HFFc6 (cell line): ENCODE measurements at places on chromosomes 4 and X. TPM values are rescaled to one million over a fixed set of nuclear protein-coding genes. Genes with fewer than 3 reads are reported as not detected.

SCRG1 gene
- not detected in 3 replicates for total RNA-seq

DNA sequence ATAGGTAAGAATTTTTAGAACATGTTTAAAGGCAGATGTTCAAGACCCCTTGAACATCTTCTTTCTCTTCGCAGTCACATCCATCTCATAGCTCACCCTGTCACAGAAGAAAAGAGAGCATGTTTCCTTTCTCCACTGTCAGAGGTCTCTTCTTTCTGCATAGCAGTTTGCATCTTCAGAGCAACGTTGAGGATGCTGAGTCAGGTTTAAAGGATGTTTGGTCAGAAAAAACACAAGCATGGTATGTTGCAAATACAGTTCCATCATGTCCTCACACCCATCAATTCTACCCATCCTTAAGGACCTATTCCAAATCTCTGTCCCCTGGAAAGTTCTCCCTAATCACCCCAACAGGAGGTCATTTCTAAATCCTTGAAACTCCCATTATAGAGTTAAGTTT is 84.8 kb downstream of the STOX2 start:
- peaks cover 2% of the 10 kb centered on the region; the same call in 1 of the 2 replicates for H3K27me3 ChIP-seq
- no peak overlapping the region for H3K27ac ChIP-seq
- H3K4me3 ChIP-seq = no peak overlapping the region
- H3K4me1 ChIP-seq = no peaks in the 10 kb centered on the region
- DNase-seq = no peak

DNA sequence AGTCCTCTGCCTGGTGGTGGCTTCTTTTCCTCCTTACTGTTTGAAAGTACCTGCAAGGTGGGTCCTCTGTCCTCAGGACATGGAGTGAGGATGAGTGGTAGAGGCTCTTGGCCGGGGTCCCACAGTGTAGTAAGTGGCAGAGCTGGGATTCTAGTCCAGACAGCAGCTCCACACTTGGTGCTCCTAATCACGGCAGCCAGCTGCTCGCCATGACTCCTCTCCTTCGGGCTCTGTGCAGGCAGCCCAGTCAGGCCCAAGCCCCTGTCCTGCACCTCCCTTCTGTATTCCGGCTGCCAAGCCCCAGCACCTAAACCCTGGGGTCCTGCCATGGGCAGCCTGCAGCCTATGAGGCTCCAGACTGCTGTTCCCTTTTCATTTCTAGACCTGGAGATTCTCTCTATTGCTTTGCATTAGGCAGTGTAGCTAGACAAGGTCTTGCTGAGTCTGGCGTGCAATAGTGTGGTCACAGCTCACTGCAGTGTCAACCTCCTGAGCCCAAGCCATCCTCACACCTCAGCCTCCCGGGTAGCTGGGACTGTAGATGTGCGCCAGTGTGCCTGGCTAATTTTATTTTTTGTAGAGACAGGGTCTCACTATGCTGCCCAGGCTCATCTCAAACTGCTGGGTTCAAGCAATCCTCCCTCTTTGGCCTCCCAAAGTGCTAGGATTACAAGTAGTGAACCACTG is 24.9 kb downstream of the NSD2 start:
- peak overlapping the region; percentile 58 for H3K27ac ChIP-seq
- no peak overlapping the region for H3K4me3 ChIP-seq
- H3K36me3 ChIP-seq = peaks cover 14% of the 10 kb centered on the region
- DNase-seq = no peak
- peaks cover 30% of the 10 kb centered on the region for H3K4me1 ChIP-seq

- H3K27me3 ChIP-seq = peaks cover 2% of the 10 kb centered on the region
- no peak for DNase-seq
- H3K36me3 ChIP-seq = no peaks in the 10 kb centered on the region
- H3K27ac ChIP-seq = no peak overlapping the region
- H3K4me1 ChIP-seq = no peaks in the 10 kb centered on the region
These were observed 215.9 kb upstream of the AADAT start for GRCh38 chr4:170305627-170306026.

DNA sequence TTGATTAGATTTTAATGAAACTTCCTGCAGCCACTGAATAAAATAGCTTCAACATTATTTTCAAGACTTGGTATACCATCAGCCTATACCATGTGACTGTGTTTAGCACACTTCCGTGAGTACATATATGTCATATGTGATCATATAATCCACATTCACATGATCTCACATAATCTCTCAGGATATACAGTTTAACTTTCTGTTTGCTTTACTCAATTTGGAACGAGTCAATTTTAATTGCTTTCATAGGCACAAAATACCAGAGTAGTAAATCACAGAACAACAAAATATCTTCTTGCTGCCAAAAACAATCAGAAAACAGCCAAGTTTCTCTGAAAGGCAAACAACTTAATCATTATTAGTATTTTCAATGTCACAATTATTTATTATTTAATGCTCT is 731.1 kb upstream of the DIAPH2 start:
- no peak for DNase-seq
- H3K4me3 ChIP-seq = no peak overlapping the region
- H3K36me3 ChIP-seq = no peaks in the 10 kb centered on the region
- H3K27me3 ChIP-seq = no peaks in the 10 kb centered on the region
- H3K4me1 ChIP-seq = no peaks in the 10 kb centered on the region
- no peak overlapping the region for H3K27ac ChIP-seq

GRCh38 chr4:54664400-54664799 is 6.6 kb downstream of the KIT start:
- H3K36me3 ChIP-seq = no peaks in the 10 kb centered on the region
- peaks cover 2% of the 10 kb centered on the region; the same call in 1 of the 2 replicates for H3K27me3 ChIP-seq
- no peak overlapping the region for H3K27ac ChIP-seq
- peaks cover 35% of the 10 kb centered on the region for H3K4me1 ChIP-seq
- no peak for DNase-seq
- H3K4me3 ChIP-seq = no peak overlapping the region

- no peaks in the 10 kb centered on the region; the same call in 1 of the 2 replicates for H3K4me1 ChIP-seq
- H3K27ac ChIP-seq = no peak overlapping the region
- DNase-seq = no peak
- no peaks in the 10 kb centered on the region for H3K36me3 ChIP-seq
- no peak overlapping the region for H3K4me3 ChIP-seq
- peaks cover 1% of the 10 kb centered on the region; the same call in 1 of the 2 replicates for H3K27me3 ChIP-seq
These were observed 5.7 kb upstream of the XK start for GRCh38 chrX:37679888-37680287.

RPS6KA3 gene
- total RNA-seq = 19.6 to 27.7 TPM (median 19.9 TPM) in 3 replicates

RFC1 gene
- total RNA-seq = 34.5 and 36.0 TPM in 2 replicates

DNA sequence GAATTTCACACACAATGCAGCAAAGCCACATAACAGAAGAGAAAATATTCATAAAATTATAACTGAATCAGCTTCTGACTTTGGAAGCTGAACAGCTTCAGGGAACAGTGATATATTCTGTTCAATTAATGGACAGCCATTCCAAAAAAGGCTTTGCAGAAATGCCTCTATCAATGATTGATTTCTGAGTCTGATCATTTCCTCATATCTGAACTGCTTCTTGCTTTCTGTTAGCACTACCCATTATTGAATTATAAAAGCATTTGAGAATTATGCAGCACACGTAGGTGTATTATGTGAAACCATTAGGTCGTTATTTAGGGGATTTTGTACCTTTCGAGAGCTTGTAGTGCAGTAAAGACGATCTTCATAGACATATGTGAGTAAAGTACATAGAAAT is 159.6 kb downstream of the STIM2 start:
- H3K27me3 ChIP-seq = no peaks in the 10 kb centered on the region
- no peak overlapping the region for H3K4me3 ChIP-seq
- no peaks in the 10 kb centered on the region; the same call in 1 of the 2 replicates for H3K36me3 ChIP-seq
- H3K4me1 ChIP-seq = peaks cover 10% of the 10 kb centered on the region
- no peak overlapping the region for H3K27ac ChIP-seq

FAT4 gene
- 12.2 to 18.4 TPM (median 12.5 TPM) in 3 replicates for total RNA-seq

- H3K27me3 ChIP-seq = peaks cover 1% of the 10 kb centered on the region
- peaks cover 35% of the 10 kb centered on the region for H3K4me1 ChIP-seq
- peaks cover 13% of the 10 kb centered on the region; the same call in 1 of the 2 replicates for H3K36me3 ChIP-seq
- H3K27ac ChIP-seq = no peak overlapping the region
- DNase-seq = no peak
These were observed 124.6 kb upstream of the ENPP6 start for GRCh38 chr4:184342167-184342856.

DNA sequence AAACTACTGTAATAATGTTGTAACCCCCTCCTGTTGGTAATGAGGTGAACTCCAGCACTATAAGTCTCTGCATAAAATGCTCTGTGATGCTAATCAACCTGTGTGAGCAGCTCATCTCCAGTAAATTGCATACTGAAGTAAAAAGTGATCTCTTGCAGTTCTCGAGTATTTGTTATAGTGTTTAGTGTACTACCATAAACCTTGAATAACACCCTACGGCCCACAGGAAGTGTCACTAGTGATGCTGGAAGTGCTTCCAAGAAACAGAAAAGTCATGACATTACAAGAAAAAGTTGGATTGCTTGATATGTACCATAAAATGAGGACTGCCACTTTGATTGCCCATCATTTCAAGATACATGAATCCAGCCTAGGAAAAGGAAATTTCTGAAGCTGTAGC is 39.0 kb downstream of the IL15 start:
- peaks cover 19% of the 10 kb centered on the region for H3K4me1 ChIP-seq
- H3K36me3 ChIP-seq = no peaks in the 10 kb centered on the region; the same call in 1 of the 2 replicates
- no peak overlapping the region for H3K4me3 ChIP-seq
- H3K27ac ChIP-seq = no peak overlapping the region
- DNase-seq = no peak

HPSE gene
- 0.24 to 0.78 TPM (median 0.37 TPM) in 3 replicates for total RNA-seq

- H3K36me3 ChIP-seq = no peaks in the 10 kb centered on the region
- H3K4me1 ChIP-seq = no peaks in the 10 kb centered on the region
- no peak overlapping the region for H3K27ac ChIP-seq
These were observed 371.2 kb downstream of the AFF2 start for GRCh38 chrX:148871422-148872160.

DNA sequence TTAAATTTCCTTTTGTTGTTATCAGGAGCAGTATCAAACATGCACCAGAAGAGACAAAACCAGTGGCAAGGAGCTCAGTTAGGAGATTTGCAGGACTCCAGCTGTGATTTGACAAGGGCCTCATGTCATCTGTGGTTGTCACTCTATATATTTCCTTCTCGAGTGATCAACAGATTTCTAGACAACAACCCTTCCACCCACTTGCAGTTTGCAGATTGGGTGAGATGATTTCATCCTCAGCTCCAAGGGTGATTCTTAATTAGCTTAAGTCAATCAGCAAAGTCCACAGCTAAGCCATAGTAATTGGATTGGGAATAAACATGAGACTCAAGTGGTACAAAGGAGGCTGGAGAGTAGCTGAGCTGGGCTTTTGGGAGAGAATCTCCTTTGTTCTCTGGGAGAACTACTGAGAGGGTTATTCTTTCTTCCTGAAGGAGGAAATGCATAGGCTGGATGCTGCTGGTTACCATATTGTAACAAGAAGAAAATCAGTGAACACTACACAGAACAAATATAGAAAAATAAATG is 192.8 kb downstream of the PPARGC1A start:
- H3K4me1 ChIP-seq = no peaks in the 10 kb centered on the region
- H3K27me3 ChIP-seq = no peaks in the 10 kb centered on the region
- no peak overlapping the region for H3K4me3 ChIP-seq

FOXR2 gene
- total RNA-seq = not detected in 3 replicates

- H3K4me1 ChIP-seq = peaks cover 29% of the 10 kb centered on the region
- no peak overlapping the region for H3K27ac ChIP-seq
- no peaks in the 10 kb centered on the region for H3K36me3 ChIP-seq
- DNase-seq = no peak
These were observed 190.4 kb upstream of the TLL1 start for GRCh38 chr4:165682611-165683010.

DNA sequence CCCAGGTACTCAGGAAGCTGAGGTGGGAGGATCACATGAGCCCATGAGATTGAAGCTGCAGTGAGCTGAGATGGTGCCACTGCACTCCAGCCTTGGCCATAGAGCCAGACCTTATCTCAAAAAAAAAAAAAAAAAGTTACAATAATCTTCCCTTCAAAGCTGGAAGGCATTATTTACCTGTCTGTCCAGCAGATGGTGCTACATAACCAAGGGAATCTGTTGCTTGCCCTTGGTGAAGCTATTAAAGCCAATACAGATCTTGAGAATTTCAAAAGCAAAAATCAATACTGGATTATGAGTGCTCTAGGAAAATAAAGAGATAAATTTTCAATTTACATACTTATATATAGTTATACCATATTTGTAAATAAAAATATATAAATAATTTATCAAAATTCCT is 25.9 kb downstream of the PKD2 start:
- H3K4me1 ChIP-seq = peaks cover 38% of the 10 kb centered on the region
- no peaks in the 10 kb centered on the region for H3K27me3 ChIP-seq
- H3K27ac ChIP-seq = no peak overlapping the region
- DNase-seq = peak; percentile 56
- H3K4me3 ChIP-seq = no peak overlapping the region

DNA sequence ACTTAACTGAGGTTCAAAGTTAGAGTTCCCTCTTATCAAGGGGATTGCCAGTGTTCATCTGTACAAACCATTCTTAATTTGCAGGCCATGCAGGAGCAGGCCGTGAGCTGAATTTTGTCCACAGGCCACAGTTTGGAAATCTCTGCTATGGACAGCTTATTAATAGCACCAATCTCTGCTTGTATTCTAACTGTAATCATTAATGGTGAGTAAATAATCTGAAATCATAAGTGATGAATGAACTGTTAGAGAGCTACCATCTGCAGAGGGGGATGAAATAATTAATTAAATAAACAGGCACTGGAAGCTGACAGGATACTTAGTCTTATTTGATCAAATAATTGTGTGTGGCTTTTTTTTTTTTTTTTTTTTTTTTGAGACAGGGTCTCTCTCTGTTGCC is 48.5 kb upstream of the PDLIM3 start:
- DNase-seq = no peak
- H3K4me3 ChIP-seq = no peak overlapping the region
- peaks cover 22% of the 10 kb centered on the region for H3K27me3 ChIP-seq

ERCC6L gene
- 3.1 to 7.7 TPM (median 6.8 TPM) in 3 replicates for total RNA-seq

- H3K4me3 ChIP-seq = no peak overlapping the region
- H3K36me3 ChIP-seq = no peaks in the 10 kb centered on the region
- no peak overlapping the region for H3K27ac ChIP-seq
- no peak for DNase-seq
- H3K4me1 ChIP-seq = peaks cover 27% of the 10 kb centered on the region
These were observed 350.9 kb downstream of the RPA4 start for GRCh38 chrX:97234471-97235081.

- peaks cover 8% of the 10 kb centered on the region; the same call in 1 of the 2 replicates for H3K27me3 ChIP-seq
- H3K4me3 ChIP-seq = no peak overlapping the region
- no peaks in the 10 kb centered on the region for H3K36me3 ChIP-seq
These were observed 21.1 kb downstream of the CORIN start for GRCh38 chr4:47816748-47817147.

GRCh38 chrX:97524340-97524739 is 640.6 kb downstream of the RPA4 start:
- H3K4me3 ChIP-seq = no peak overlapping the region
- H3K27ac ChIP-seq = peak overlapping the region; percentile 70; the same call in 1 of the 2 replicates
- DNase-seq = no peak
- H3K4me1 ChIP-seq = peaks cover 26% of the 10 kb centered on the region
- no peaks in the 10 kb centered on the region for H3K27me3 ChIP-seq
- H3K36me3 ChIP-seq = no peaks in the 10 kb centered on the region; the same call in 1 of the 2 replicates

GRCh38 chr4:67809502-67809901 is 55.3 kb upstream of the GNRHR start:
- peaks cover 3% of the 10 kb centered on the region; the same call in 1 of the 2 replicates for H3K36me3 ChIP-seq
- H3K27ac ChIP-seq = no peak overlapping the region
- H3K4me3 ChIP-seq = no peak overlapping the region
- no peaks in the 10 kb centered on the region for H3K4me1 ChIP-seq
- H3K27me3 ChIP-seq = peaks cover under 1% of the 10 kb centered on the region
- DNase-seq = no peak
